ENCODE measurements at places on chromosomes 4 and X.
A peak's percentile ranks its signal among the peaks of the same experiment; 100 is the strongest.

DNA sequence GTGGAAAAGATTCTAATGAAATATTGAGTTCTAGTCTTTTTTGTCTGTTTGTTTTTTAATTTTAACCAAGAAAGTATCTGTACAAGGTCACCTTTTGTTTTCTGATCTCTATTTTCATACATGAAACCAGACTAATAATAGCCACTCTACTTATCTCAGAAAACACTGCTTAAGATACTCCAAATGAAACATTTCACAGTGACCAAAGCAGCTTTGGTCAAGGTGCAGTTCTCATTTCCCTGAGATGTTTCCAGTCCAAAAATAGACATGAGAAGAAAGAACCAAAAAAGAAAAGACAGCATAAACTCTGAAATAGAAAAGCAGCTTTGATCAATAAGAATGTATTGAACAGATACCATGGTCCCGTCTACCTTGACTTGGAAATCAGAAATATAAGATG is 782.8 kb downstream of the RAB28 start:
- no peak for DNase-seq

DNA sequence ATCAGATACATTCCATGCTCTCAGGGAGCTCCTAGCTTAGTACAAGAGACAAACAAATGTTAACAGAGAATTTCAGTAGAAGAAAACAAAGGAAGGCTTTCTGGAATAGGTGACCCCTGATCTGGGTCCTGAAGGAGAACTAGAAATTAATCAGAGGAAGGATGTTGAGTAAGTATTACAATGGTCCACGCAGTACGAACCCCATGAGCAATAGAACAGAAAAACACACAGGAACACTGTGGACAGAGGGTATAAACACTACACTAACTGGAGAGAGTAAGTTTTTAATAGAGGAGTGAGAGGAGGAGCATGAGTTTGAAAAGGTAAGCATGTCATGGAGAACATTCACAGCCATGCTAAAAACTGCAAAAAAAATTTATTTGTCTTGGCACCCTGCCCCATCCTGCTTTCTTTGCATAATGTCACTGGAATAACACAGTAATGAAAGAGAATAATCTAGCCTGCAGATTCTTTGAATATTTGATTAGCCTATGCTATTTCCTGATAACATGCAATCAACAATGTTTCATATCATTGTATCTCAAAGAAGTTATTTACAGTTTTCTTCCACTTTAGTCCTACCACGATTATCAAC is 140.3 kb upstream of the ZXDB start:
- no peak for DNase-seq

DNA sequence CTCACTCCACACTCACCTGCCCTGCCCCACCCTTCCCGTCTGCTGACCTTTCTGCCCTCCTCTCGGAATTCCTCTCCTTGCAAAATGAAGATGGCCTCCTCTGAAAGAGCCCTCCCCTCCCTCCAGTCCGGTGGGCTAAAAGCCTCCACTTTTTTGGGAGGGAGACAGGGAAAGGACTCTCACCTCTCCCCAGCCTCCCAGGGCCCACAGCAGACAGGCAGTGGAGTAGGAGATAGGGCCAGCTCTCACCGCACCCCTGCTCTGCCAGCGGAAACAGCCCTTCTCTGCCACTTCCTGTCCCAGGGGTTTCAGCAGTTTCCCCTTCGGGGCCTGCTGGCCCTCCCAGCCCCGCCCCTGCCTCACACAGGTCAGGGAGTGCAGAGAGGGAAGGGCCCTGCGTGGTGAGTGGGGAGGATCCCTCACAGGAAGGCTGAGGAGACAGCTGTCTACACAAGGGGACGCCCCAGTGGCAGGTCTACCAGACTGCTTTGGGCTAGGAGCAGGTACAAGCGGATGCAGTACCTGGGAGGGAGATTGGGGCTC is 18.2 kb downstream of the ELF4 start:
- DNase-seq: peak; percentile 63

GRCh38 chrX:7334253-7334935 is 186.4 kb upstream of the PUDP start:
- no peak for DNase-seq

GRCh38 chrX:118560489-118560888 is 64.9 kb downstream of the DOCK11 start:
- DNase-seq: no peak

GRCh38 chr4:102036619-102037376 is 246.3 kb downstream of the BANK1 start:
- no peak for DNase-seq

DNA sequence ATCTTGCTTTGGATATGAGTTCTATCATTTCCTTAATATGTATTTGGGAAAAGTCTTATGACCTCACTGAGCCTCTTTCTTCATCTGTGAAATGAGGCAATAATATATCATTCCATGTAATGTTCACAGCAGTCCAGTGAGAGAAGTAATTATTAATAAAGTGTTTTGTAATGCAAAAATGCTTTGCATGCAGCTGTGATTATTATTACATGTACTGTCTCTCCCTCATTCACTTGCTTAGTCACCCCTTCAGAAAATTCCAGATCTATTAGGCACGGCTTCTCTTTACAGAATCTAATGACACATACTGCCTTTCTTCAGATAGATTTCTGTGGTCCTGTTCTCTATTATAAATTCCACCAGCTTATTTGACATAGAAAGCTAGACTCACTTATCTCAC is 53.5 kb upstream of the FGF13 start:
- DNase-seq: no peak

DNA sequence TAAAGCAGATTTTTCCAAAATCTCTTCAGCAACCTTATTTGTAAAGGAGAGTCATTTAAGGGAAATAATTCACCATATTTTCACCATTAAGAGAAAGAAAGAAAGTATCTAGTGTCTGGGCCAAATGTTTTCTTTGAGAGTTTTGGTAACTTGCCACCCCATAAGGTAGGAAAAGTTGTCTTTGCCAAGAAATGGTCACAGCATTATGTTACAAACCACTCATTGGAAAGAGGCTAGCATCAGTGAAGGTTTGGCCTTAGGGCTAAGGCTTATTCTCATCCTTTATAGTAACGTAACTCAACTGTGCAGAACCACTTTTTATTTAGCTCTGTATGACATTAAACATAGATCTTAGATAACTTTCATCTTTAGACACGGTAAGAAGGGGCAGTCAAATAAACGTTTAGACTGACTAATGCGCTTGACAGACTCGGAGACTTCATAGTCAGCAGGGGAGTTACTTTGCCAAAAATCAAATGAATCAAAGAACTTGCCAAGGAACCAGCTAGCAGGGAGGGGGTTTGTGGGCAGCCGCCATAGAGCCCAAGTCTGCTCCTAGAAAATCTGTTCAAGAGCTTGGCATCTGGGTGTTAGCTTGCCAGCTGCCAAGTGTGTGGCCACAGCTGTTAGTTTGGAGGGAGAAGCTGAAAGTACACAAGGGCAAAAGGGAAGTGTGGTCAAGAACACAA is 182.8 kb upstream of the GRID2 start:
- no peak for DNase-seq

DNA sequence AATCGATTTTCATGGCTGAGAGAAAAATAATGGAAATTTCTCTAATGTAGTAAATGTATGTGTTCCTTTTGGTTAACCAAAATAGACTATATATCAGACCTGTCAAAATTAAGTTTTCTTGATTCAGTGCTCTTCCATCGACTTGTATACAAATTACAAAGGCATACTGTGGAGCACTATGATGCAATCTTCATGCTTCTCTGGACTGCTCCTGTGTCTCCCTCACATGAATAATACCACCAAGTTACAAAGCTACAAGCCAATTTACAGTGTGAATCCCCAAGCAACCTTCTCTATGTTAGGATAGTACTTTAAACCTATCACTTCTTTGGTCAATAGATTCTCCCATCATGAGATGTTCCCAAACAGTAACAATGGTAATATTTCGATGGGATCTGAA is 577.9 kb downstream of the PPARGC1A start:
- no peak for DNase-seq

GRCh38 chr4:64360664-64361398 is 48.4 kb downstream of the TECRL start:
- no peak for DNase-seq

DNA sequence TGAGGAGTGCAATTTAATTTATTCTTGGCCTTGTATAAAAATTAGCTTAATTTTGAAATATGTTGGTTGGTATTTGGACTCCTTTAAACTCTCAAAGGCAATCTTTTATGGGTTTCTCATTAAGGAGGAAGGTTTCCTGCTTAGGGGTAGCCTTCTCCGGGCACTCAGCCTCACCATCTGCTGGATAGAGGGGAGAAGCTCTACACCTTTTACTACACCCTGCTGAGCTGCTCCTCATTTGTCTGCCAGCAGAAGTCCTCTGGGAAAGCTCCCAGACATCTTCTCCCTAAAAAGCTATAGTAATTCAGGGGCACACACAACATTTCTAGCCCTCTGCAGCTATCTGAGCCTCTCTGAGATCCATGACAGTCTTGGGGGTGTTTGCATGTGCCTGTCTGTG is 179.1 kb downstream of the SOWAHB start:
- DNase-seq: no peak

- no peak for DNase-seq
These were observed 44.0 kb downstream of the ADRA2C start for GRCh38 chr4:3810111-3810680.

DNA sequence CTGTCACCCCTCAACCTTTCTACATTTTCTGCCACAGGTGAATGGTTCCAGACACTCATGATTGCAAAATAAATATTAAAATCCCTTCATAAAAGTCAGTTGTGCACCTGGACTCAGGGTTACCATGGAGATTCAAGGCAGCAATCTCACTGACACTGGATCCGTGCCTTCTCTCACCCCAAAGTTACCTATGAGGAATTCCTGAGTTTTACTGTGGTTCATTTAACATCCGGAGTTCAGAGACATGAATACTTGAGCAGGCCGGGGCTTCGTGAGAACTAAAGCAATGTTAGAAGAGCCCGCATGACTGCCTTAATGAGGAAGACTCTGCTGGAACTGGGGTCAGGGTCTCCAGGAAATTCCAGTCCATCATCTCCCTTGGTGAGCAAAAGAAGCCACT is 12.5 kb upstream of the CLNK start:
- DNase-seq: no peak
